ENCODE measurements at places on chromosomes 12 and 14.

- no peak for DNase-seq
Observed at GRCh38 chr14:67665868-67666267, 8.6 kb downstream of the VTI1B start.

GRCh38 chr12:32369202-32369601 is 30.2 kb upstream of the FGD4 start:
- DNase-seq: no peak

- no peak for DNase-seq
Observed at GRCh38 chr12:5630726-5631125, 198.8 kb downstream of the NTF3 start.

GRCh38 chr14:104266631-104267575 is 128.5 kb downstream of the KIF26A start:
- no peak for DNase-seq

DNA sequence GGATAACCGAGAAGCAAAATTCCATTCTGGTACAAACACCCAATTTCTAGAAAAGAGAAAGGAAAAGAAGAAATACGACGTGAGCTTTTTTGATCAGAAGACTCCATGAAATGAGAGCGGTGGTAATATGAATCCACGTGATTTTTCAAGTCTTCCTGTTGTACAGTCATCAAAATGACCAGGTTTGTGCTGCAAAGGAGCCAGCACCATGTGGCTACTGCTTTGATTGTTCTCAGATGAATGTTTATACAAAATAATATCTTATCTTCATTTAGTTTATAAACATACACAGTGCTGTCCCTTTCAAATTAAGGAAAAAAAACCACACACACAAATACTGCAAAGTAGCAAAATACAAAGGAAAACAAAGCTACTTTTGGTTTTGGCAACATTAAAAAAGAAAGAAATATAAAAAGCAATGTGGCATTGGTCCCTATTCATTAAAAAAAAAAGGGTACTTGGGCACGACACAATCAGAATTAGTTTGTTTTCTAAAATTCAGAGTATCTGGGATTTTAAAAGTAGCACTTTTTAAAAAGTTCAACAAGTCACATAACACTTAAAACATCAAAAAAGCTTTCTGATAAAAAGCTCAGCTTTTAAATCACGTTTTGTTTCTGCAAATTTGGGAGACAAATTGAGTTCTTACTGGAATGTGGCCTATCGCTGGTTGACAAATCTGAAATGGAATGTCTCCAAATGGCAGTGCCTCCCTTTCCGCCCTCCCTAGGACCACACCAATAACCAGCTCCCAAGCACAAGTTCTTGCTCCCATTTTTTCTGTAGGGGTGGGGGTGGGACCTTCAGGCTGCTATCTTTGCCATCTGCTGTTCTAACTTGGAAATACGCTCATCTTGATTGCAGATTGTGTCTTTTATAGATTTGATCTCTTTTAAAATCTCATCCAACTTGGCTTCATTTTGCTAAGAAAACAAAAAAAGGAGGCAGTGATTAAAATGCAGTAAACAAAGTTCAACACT is 13.2 kb upstream of the SELPLG start:
- no peak for DNase-seq

- no peak for DNase-seq
Observed at GRCh38 chr12:89821896-89822295, 113.3 kb upstream of the ATP2B1 start.

GRCh38 chr14:46717211-46717610 is 65.6 kb upstream of the RPL10L start:
- no peak for DNase-seq

DNA sequence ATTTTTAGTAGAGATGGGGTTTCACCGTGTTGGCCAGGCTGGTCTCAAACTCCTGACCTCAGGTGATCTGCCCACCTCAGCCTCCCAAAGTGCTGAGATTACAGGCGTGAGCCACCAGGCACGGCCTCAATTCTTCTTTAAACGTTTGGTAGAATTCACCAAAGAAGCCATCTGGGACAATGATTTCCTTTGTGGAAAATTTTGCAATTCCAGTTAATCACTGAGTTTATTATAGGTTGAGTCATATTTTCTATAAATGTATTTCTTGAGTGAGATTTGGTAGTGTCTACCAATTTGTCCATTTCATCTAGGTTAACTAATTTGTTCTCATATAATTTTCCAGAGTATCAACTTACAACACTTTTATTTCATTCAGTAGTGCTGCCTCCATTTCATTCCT is 683.9 kb upstream of the TMEM132C start:
- no peak for DNase-seq

- no peak for DNase-seq
Observed at GRCh38 chr12:124504273-124505000, 63.0 kb downstream of the NCOR2 start.

GRCh38 chr14:33309106-33309505 is 370.4 kb downstream of the NPAS3 start:
- no peak for DNase-seq

DNA sequence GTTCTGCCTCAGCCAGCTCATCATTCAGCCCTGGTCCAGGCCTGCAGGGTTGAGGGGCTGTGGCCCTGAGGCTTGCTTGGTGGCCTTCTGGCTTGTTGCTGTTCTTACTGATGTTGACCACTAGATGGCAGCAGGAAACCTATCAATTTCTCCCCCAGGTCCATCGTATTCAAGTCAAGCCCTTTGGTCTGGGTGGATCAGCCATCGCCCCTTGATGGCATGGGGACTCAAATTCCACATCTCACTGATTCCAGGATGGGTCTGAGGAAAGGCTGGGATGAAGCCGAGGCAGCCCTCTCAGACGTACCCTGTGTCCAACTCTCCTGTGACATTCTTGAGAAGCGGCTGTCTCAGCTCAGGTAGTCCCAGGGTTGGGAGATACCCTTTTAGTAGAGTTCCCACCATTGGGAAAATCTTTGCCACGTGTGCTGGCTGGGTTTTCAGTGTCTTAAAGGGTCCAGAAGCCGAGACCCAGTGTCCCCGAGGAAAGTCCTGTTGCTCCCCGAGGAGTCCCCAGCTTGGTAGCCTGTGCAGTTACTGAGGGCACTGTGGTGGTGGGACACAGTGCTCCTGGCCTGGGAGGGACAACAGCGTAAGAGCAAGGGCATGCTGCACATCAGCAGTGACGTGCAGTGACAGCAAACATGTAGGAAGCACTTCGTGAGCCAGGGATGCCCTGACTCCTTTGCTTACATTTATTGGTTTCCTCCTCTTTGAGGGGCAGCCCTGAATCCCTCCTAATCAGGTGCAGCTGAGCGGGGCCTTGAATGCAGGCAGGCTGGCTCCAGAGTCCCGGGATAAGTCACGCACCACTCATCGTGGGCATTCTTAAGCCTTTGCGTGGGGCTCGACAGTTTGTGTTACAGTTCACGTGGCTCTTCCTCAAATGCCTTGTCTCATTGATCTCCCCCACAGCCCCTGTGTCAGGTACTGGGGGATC is 58.6 kb downstream of the TSPAN9 start:
- DNase-seq: no peak

DNA sequence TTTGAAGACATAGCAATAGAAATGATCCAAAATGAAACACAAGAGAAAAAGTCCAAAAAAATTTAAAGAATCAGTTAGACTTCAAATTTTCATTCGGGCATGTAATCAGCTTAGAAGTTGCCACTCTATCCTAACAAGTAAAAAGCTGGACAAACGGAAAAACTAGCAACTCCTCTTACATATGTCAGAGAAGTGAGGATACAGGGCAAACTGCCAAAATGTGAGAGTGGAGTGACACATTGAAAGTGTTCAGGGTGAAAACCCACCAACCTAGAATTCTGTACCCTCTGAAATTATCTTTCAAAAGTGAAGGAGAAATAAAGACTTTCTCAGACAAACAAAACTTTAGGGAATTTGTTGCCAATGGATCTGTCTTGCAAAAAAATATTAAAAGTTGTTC is 42.0 kb upstream of the CHPT1 start:
- DNase-seq: no peak

- no peak for DNase-seq
Observed at GRCh38 chr12:89709995-89710872, 1.6 kb upstream of the ATP2B1 start.

GRCh38 chr12:89593873-89594272 is 68.0 kb upstream of the POC1B start:
- DNase-seq: no peak

- peak; percentile 69 for DNase-seq
Observed at GRCh38 chr12:52976574-52977071, 27.7 kb downstream of the KRT18 start.

DNA sequence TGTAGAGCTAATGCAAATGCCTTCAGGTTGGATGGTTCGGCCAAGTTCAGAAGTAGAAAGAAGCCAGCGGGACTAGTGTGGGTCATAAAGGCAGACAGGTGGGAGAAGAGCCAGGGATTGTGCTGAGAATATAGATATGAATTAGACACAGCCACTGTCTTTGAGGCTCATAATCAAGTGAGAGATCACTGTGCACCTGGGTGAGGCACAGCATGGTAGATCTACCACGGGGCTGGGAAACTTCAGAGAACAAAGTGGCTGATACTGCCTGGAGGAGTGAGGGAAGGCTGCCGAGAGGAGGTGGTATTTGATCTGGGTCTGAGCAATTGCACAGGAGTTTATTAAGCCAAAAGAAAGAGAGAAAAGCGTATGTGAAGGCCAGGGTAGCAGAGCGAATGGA is 40.6 kb upstream of the CHST11 start:
- no peak for DNase-seq

DNA sequence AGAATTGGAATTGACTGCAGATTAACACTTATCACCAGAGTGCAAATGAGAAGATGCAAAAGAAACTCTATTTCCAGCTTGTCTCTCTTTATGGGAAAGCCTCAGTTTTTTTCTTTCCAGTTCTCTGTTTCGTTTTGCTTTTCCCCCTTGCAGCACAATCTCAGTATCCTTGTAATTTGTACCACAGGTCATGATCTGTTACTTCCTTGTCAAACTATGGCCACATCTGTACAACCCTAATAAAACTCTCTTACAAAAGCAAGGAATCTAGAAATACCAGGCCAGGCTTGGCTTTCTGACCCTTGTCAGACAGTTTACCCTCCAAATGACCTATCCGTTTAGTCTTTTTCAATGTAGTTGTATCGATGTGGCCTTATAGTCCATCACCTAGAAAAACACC is 33.9 kb downstream of the MYBPC1 start:
- no peak for DNase-seq

DNA sequence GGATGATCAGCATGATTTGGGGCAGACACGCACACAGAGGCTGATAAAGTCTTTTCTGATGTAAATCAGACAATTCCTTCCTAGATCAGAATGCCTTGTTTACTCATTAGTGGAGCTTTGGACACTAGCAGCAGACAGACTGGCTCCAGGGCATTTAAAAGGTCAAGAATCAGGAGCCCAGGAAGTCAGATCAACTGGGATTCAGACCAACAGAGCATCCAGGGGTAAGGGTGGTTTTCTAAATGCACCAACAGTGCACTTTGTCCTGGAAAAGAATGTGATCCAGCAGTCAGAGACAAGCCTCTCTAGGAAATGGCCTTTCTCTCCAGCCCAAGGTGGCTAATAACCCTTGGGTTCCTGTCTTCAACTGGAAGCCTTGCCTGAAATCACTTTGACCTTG is 405.3 kb downstream of the MED13L start:
- DNase-seq: no peak

DNA sequence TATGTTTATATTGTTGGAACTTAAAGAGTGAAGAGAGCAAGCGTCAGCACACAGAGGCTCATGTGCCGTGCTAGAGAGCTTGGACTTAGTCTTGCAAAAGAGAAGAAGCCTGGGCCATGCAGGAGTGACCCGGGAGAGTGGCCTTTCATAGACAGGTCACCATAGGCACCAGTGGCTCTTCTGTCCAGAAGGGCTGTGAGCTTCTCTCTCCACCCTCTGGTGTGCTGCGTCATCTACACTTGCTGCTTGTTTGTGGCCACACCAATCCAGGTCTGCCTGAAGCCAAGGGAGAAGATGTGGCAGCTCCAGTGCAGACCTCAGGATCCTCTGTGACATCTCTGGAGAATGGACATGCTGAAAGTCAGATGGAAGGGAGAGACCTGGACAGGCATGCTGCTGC is 74.4 kb downstream of the NTF3 start:
- DNase-seq: no peak

GRCh38 chr12:90519285-90519684 is 435.7 kb downstream of the CCER1 start:
- DNase-seq: no peak

DNA sequence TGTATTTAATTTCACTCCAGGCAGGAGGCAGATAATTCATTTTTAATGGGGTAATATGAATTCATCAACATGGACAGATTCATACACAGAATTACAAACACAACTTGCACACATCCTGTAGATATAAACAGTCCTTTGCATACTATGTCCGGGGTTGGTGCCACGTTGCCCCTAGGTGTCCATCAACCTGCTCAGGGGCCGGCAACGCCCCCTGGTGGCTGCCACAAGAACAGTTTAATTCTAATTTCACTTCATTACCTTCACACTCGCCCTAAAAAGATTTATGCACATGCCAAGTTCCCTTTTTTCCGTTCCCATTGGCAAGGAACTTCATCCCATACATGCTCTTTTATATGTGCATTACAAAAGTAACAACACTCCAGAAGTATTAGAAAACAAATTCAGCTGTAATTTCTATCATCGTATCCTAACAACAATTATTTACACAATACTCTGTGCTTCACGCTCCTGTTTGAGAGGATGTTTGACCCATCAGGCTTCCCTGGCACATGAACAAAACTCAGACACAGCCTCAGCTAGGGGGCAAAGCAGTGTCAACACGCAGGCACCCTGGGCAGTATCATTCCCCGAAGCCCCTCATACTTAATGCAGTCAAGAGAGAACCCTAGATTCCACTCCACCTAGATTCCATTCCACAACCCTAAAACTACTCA is 15.5 kb downstream of the MANSC1 start:
- no peak for DNase-seq

GRCh38 chr12:9673404-9674225 is 4.1 kb downstream of the CLEC2D start:
- peak; percentile 59 for DNase-seq

DNA sequence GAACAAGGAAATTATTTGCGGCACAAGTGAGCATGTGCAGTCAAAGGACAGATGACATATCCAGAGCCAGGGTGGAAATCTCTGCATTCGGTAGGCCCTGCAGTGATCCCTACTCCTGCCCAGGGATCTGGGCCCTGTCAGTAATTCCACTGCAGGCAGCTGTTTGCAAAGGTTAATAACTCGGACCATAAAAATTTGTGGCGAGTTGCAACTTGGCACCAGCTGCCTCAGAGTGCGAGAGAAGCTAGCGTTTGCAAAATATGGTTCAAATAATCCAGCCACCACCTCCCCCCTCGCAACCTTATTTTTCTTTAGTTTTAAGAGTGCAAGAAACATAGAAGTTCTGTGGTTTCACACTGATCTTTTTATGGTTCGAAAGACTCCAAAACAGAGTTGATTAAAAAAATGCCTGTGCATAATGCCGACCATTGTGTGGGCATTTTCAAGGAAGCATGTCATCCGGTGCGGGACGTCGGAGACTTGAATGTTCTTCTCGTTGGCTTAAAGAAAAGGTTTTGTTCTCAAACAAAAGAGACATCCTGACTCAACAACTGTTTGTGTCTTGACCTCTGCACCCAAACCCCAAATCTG is 224.5 kb downstream of the BCL11B start:
- no peak for DNase-seq
